ENCODE measurements at places on chromosomes 1 and 21.

GRCh38 chr1:183632114-183632513, 3.5 kb downstream of the ARPC5 start:
- no peak for DNase-seq

GRCh38 chr1:180881806-180882509, 30.7 kb upstream of the KIAA1614 start:
- DNase-seq = peak; percentile 60

GRCh38 chr1:116257341-116257767, 115.7 kb upstream of the ATP1A1 start:
- no peak for DNase-seq

DNA sequence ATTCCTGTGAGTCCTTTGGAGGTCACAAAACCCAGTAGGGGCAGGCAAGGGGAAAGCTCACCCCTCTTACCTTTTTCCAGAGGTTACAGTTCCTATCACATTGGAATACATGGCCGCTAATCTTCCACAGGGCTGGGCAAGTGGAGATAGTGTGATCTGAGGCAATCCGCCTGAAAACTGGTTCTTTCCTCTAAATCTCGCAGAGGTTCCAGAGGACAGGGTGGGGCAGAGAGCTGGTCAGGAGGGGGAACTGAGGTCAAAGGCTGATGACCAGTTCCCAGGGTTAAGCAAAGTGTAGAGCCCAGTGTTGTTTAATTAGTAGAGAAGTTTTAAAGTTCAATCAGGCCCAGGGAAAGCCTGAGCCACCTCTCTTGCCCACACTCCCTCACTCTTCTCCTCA, at the start of gene SERPINC1:
TSS of gene SERPINC1 (minus strand) at position 179 of the 400 bp plus-strand sequence. CDS start at position 111, 68 bp downstream.
- DNase-seq = no peak

DNA sequence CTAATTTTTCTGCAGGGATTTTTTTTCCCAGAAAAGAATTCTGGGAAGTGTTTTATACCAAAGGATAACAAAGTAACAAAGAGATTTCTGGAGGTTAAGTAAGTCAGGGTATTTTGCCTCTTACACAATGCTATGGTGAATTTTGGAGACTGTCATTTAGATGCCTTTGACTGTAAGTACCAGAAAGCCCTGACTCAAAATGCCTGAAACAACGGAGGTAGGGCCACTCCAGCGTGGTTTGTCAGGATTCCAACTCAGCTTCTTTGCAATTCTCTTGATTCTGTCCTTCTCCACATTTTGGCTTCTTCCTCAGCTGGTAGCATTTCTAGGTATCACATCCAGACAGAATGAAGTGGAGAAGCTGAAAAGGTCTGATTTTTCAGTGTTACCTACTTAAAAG, 106.5 kb downstream of the UCHL5 start:
- DNase-seq = no peak

DNA sequence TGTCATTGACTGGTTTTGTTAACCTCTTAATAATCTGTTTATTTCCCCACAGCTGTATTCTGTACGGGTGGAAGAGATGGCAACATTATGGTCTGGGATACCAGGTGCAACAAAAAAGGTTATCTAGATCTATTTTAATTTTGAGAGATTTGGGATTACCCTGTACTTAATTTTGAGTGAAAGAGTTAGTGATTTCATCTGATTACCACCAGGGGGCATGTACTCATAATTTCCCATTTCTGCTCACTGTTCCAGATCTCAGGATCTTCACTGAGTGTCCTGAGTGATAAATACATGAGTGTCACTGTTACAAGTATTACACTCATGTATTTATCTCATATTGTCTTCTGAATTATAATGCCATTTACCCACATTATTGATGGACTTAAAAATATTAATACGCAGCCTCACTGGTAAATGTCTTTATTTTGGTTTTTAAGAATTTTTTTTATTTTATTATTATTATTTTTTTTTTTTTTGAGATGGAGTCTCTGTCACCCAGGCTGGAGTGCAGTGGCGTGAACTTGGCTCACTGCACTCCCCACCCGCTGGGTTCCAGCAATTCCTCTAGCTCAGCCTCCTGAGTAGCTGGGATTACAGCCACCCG, 27.4 kb downstream of the DTL start:
- DNase-seq = peak; percentile 65

DNA sequence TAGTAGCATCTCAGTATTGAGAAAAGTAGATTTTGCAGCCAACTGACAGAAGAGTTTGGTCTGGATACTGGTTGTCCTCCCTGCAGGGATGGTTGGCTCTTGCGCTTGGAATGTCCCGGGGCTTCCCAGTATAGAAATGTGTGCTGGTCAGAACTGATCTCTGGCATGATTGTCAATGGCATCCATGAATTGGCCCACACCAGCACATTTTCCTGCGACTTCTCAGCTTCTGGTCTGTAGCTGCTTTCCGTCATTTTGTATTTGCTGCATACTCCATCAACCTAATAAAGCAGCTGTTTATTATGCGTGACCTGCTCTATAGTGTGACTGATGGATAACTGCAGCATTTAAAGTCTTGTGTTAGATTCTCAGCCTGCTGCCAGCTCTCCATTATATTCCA, 203.7 kb downstream of the S1PR1 start:
- no peak for DNase-seq

DNA sequence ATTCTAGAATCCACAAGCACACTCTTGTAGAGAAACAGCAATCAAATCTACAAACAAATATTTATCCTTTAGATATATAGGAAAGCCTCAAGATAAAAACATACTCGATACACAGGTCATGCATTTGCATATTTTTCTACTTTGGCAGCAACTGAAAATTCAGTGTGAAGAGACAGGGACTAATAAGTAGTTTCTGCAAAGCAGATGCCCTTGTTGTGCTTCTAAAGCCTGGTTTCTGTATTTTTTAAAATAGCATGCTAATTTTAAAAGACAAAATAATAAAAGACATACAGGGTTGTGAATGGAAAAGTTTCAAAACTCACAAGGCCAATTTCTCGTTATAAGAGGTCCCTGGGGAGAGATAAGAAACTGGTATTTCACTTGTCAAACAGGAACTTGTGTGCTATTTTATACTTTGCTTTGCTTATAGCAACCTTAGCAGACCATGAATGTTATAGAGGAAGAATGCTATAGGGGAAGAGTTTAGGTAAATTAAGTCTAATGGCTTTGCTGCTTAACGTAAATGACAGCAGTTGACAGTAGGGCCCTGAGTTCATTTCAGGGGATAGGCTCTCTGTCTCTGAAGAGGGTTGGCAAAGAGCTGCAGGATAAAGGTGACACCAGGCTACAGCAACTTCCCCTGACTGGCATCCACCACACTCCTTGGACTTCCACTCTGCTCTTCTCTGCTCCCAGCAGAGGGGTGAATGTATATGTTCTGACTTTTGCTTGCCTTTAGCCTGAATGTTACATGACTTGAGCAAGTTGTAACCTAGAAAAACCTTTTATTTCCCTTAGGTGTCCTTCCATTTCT, 9.4 kb upstream of the RGS13 start:
- DNase-seq = no peak

- DNase-seq = peak; percentile 87
Measured at GRCh38 chr1:12549460-12550349, 68.3 kb downstream of the DHRS3 start.

GRCh38 chr1:231866392-231867331, 240.1 kb downstream of the DISC1 start:
- peak; percentile 52 for DNase-seq

DNA sequence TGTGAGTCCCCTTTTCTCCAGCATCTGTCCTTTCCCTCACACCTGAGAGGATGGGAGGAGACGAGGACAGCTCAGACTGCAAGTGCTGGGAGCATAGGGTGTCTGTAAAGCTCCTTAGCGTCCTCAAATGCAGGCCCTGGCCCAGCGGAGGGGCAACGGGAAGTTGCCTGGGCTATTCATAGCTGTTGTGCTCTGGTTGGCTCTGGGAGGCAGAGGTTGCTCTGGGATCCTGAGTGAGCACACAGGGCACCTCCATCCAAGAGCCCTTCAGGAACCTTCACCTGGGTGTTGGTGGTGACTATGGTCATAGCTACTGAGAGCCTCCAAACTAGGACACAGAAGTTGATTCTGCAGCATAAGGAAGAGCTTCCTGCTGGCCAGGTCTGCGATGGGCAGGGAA, 2.6 kb downstream of the PADI1 start:
- no peak for DNase-seq

GRCh38 chr1:228415221-228415620, 1.4 kb downstream of the TRIM17 start:
- DNase-seq = no peak

DNA sequence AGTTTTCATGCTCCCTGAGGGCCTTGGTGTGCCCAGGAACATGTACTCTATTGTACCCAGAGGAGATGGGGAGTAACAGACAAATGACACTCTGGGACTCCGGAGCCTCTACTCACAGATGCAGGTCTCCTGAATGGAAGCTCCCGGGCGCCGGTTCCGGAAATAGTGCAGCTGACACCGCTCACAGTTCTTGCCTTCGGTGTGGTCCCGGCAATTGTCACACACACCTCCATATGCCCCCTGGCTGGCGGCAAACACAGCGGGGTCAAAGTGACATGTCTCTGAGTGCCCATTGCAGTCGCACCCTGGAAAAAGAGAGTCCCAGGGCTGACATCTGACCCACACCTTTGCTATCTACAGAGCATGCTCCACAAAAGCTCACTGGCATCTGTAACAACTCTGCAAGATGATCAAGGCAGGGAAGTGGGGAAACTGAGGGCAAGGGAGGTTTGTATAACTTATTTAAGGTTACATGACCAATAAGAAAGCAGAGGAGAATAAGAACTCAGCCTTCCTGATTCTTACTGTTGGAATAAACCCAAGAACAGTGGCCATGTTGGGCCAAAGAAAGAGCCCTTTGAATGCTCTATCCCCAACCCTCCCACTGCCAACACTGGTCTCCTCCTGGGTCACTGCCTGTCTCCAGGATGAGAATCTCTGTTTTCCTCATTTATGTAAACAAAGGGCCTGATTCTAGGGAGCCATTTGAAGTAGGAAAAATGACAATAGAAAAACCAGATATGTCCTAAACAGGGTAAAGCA, 22.4 kb downstream of the LAMB3 start:
- no peak for DNase-seq

- no peak for DNase-seq
Measured at GRCh38 chr1:220203816-220204215, 68.4 kb downstream of the RAB3GAP2 start.

DNA sequence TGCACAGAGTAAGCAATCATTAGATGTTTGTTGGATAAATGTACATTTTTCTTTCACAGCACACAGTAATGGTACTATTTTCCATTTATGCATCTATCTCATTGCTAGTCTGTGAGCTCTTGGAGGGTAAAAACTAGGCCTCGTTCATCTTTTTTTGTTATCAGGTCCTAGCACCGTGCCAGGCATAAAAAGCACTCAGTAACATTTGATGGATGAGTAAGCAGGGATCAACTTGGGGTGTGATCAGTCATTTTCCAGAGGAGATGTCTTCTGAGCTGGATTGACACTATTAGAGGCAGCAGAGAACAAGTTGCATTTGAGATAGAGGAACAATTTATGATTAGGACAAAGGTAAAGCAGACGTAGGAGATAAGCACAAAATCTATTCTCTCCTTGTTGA, 4.3 kb upstream of the VTCN1 start:
- no peak for DNase-seq

- no peak for DNase-seq
Measured at GRCh38 chr1:84985365-84985764, 11.5 kb downstream of the MCOLN2 start.

GRCh38 chr1:94806441-94806871, 13.7 kb upstream of the SLC44A3 start:
- no peak for DNase-seq

DNA sequence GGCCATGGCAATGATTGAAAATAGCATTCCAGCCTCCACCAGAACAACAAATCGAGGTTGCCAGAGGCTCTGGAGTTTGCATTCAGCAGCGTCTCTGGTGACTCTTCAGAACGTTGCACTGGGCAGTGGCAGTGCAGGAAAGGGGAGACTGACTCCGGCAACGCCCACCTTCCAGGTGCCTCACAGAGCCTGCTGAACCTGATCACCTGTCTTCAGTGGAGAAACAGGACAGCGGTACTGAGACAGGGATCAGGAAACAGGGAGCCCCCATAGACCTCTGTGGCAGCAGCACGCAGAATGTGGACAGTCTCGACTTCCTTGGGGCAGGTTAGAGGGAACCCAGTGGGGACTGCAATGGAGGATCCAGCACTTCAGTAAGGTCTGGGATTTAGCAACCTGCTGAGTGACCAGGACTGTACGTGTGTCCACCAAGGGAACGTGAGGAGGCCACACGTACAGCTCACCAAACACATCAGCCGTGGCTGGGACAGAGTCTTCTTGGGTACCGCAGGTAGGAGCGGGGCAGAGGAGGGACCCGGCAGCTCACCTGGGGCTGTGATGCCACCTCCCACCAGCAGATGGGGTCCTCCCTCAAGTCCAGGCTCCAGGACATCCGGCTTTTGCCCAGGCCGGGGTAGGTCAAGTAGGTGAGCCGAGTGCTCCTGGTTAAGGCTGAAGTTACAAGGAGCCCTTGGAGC, 128.6 kb downstream of the PRDM2 start:
- DNase-seq = peak; percentile 15

DNA sequence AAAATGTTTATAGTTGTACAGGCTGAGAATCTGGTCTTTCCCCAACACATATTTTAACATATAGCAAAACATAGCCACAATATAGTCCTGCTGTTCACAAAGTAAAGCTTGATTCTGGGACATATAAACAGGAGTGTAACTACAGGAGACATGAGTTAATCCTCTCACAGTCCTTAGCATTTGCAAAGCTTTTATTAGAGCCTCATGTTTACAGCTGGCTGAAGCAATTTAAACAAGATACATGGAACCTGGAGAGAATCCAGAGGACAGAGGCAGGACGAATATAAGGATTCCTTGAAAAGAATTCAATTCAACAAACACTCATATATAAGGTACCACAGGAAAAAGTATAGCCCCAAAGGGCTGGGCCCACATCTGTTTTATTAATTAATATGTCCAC, 163.4 kb downstream of the ADGRL4 start:
- DNase-seq = no peak

GRCh38 chr1:107342316-107342715, 201.5 kb downstream of the NTNG1 start:
- no peak for DNase-seq

- no peak for DNase-seq
Measured at GRCh38 chr1:60835649-60836048, 246.7 kb upstream of the NFIA start.
